Hippocampal formation (tissue), 2 donors: ENCODE measurements at places on chromosomes 2 and 18.

DNA sequence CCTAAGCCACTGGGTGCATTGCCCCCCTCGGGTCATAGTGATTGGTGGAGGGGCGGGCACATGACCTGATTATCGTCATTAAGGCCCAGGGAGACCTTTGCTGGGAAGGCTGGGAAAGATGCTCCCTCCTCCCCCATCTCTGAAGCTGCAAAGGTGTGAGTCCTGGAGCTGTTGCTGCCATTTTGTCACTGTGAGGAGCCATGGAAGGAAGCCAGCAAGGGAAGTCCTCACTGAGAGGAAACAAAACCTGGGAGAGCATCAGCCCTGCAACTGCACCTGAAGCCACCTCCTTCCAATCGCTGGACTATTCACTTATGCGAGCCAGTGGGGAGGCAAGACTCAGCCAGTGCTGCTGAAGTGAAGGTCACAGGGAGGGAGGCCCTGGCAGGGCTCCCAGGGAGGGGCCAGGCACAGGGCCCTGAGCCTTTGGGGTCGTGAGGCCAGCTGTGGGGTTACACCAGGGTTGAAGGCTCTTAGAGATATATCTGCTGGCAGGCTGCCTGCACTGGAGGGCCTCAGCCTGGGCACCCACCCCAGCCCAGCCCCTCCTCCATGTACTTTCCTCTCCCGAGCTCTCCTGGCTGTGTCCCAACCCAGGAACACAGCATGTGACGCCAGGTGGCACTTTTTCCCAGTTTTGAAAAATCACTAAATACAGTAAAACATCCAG is 10.7 kb upstream of the FAHD2A start:
- DNase-seq: no peak

DNA sequence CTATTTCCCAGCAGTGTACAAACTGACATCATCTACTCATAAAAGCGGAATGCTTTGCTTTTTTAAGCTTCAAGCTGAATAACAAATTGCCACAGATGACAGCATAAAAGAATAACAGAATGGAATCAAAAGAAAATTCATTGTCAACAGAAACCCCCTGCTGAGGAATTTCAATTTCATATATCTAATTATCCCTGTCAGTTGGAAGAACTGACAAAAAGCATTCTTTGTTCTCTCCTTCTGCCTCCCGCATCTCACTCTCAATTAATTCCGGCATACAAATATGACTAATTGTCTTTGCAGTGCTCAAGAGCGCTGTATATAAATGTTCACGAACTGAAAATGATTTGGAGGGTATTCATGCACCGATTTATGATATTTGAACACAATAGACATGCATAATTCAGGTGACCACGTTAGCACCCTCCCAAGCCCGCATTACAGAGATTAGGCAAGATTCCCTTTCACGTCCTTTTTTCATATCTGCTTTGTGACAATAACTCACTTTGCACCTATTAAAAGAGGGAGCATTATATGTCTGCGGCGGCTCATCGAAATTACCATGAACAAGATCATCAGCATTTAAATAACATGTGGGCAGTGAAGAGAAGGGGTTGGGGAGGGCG is 277.7 kb upstream of the SALL3 start:
- no peak for DNase-seq

GRCh38 chr2:69022548-69022947 is 9.6 kb downstream of the ANTXR1 start:
- no peak for DNase-seq

- no peak for DNase-seq
These were observed 19.9 kb upstream of the SP3 start for GRCh38 chr2:173984866-173985604.

GRCh38 chr2:237472187-237472712 is 14.8 kb upstream of the MLPH start:
- DNase-seq: no peak

- no peak for DNase-seq
These were observed 3.2 kb downstream of the TMEM182 start for GRCh38 chr2:102765061-102765460.

GRCh38 chr2:218981390-218981880 is 3.5 kb downstream of the FEV start:
- no peak for DNase-seq

- DNase-seq: no peak
These were observed 20.0 kb upstream of the NEMP2 start for GRCh38 chr2:190554357-190555006.
